Central memory CD4-positive, alpha-beta T cell (primary cell): ENCODE measurements at places on chromosomes 7 and 10.

DNA sequence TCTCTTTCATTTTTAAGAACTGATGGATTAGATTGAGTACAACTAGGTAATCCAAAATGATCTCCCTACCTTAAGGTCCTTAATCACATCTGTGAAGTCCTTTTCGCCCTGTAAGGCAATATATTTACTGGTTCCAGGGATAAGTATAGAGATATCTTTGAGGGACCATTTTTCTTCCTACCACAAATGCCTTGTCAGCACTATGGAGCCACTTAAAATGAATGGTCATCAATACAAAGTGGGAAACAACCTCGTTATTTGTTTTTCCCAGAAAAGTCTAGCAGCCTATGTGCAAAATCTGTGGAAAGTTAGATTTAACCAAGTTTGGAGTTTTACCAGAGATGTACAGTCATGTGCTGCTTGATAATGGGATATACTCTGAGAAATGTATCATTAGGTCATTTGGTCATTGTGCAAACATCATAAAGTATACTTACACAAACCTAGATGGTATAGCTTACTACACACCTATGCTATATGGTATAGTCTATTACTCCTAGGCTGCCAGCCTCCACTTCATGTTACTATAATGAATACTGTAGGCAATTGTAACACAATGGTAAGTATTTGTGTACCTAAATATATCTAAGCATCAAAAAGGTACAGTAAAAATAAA lies 366.2 kb upstream of the TMEM229A start:
- DNase-seq, result no peak

- DNase-seq, result no peak
These were observed 68.1 kb downstream of the PRPF18 start for GRCh38 chr10:13654846-13655245.

DNA sequence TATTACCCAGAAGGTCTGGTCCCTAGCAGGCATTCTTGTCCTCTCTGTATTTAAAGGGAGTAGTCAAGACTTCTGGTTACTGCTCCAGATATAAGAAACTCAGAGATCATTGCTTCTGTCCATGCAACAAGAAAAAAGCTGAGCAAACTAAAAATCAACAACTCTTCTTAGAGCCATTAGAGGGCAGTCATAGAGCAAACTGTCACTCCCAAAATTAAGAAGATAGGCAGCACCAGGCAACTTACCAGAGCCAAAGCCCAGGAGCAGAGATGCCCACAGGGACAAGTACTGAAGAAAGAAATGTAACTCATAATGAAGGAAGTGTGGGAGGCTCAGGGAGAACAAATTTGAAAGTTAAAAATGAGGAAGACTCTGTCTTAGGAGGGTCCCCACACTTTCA lies 472.9 kb upstream of the COBL start:
- DNase-seq, result no peak

GRCh38 chr7:70040970-70041766 lies 442.9 kb downstream of the AUTS2 start:
- DNase-seq, result no peak

- no peak for DNase-seq
These were observed 32.6 kb downstream of the DKK1 start for GRCh38 chr10:52346394-52347326.

- no peak for DNase-seq
These were observed 328.4 kb upstream of the GNAI1 start for GRCh38 chr7:79806161-79806734.

- DNase-seq, result no peak
These were observed 2.8 kb downstream of the CYP26C1 start for GRCh38 chr10:93063144-93063976.

DNA sequence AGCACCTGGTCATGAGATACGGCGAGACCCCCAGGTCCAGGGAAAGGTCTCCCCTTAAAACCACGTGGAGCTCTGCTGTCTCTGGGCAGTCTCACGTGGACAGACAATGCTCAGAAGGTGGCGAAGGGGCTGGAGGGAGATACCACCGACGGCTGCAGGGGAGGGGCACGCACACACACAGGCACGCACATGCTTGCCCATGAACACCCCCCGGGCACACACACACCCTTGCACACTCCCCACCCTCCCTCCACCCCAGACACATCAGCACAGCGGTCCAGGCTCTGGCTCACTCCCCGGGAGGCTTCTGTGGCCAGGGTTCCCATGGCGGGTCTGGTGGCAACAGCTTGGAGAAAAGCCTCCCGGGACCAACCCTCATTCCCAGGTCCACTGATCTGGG lies 52.4 kb upstream of the TNRC18 start:
- DNase-seq, result no peak

- DNase-seq, result no peak
These were observed 23.3 kb upstream of the CSGALNACT2 start for GRCh38 chr10:43114743-43115611.

DNA sequence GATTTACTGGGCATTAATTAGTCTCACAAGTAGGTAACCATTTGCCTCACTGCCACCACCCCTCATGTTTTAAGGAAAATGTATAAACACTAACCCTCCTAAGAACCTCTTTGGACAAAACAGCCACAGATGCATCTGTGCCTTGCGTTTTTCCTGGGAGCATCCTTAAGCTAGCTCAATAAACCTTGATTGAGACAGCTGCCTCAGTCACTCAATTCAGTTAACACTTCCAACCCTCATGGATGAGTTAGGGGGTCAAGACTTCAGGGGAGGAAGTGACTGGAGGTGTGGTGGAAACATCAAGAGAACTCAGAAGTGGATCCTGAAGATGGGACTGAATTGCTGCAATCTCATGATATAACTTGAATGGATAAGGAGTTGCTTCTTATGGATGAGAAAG lies 31.5 kb downstream of the CUL2 start:
- DNase-seq, result no peak

GRCh38 chr10:103120977-103121735 lies 71.9 kb downstream of the NT5C2 start:
- DNase-seq, result no peak

- no peak for DNase-seq
These were observed 154.0 kb upstream of the ZNF92 start for GRCh38 chr7:65219623-65220022.

- DNase-seq, result no peak
These were observed 75.9 kb downstream of the NRBF2 start for GRCh38 chr10:63208986-63209385.

GRCh38 chr7:121624958-121625357 lies 228.8 kb upstream of the FAM3C start:
- DNase-seq, result no peak

DNA sequence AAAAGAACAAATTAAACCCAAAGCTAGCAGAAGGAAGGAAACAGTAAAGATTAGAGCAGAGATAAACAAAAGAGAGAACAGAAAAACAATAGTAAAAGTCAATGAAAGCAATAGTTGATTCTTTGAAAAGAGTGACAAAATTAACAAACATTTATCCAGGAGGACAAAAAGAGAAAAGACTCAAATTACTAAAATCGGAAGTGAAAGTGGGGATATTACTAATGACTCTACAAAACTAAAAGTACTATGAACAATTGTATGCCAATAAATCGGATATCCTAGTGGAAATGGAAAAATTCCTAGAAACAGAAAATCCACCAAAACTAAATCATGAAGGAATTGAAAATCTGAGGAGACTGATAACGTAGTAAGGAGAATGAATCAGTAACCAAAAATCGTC lies 96.3 kb downstream of the SNX13 start:
- no peak for DNase-seq

GRCh38 chr10:52437205-52437646 lies 123.1 kb downstream of the DKK1 start:
- no peak for DNase-seq

DNA sequence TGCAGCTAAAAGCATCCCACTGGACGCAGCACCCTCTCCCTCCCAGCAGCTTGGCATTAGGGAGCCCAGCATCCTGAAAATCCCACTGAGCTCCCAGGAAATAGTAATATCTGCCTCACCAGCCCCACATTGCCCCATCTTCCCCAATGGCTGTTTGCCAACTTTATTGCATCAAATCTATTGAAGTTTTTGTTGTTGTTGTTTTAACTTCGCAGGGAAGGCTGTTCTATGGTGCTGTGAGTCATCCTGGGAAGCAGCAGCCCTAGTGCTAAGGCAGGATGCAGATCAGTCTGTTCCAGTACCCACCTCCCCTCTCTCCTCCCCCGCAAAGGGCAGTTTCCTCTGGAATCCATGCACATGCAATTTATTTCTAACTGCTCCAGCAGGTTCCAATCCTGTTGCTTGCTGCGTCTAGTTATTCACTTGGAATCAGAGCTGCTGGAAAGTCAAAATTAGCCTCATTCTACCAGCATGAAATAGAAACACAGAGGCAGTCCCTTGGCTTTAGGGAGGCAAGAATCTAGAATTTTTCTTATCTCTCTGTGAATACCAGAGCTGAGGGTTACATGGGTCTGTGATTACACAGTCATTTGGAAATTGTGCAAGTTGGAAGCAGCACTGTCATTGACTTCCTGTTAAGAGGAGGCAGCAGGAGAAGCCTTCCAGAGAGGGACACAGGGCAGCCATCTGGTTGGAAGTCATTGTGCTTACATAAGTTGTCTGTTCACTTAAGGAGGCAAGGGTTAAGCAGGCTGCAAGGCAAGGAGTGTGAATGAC lies 115.9 kb upstream of the CACUL1 start:
- DNase-seq, result no peak

DNA sequence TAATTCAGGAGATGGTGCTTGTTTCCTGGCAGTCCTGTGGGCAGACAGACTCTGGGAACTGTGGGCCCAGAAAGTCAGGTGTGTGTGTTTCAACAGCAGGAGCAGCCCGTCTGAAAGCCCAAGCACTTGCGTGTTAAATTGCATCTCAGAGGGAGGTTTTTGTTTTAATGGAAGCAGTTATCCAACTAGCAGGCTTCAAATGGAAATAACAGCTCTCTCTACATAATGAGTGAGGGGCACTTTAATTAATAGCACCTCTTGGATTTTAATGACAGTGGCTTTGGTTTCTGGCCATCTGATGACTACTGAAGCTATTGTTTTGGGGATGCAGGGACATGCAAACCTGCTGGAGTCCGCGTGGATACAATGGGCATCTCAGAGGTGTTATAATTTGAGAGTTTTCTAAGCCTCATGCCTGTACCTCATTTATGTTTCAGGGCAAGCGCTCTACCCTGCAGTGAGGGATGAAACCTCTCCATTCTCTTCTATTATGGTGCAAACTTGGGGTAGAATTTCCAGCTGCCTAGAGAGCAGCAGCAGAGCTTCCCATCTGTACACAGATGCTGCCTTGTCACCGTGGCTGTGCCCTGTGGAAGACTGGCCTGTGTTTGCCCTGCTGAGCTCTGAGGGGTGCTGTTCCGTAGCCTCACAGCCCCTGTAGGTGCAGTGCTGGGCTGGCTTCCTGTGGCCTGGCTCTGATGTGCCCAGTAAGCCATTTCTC lies 206.6 kb upstream of the GPR26 start:
- DNase-seq, result no peak

DNA sequence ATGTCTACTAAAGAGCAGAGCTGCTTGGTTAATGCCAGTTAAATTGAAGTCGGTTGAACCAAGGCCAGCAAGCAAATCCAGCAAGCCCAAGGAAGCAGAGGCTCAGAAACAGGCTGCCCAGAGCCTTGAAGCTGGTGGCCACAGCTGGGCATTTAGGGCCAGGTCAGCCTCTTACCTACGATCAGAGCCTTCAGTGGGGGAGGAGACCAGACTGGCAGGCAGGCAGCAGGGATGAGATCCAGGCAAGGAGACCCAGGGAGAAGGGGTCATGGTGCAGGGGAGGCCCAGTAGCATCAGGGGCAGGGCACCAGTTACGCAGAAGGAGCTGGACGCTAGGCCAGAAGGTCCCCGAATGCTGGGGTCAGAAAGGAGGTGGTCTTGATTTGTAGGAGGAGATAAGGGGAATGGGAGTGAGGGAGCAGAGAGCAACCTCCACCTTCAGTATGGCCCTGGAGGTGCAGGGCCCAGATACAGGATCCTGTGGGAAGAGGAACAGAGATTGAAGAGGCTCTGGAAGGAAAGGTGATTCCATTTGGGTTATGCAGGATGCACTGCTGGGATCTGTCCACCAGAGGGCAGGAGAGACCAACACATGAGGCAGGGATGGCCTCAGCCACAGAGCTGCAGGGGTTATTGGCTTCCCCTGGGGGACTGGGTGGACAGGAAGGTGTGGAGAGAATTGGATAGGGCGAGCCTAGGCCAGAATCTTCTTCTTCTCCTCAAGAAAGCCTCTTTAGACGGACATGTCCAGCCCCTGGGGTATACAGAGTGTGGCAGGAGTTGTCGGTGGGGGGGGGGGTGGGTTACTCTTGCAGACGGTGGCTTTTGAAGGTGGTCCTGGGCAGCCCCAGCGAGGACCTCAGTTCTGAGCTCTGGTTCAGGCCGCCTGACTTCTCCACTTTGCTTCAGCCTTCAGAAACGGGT lies 132.6 kb upstream of the PODXL start:
- DNase-seq, result peak; percentile 17

GRCh38 chr10:78981970-78982281 lies 86.8 kb upstream of the ZMIZ1 start:
- DNase-seq, result no peak

DNA sequence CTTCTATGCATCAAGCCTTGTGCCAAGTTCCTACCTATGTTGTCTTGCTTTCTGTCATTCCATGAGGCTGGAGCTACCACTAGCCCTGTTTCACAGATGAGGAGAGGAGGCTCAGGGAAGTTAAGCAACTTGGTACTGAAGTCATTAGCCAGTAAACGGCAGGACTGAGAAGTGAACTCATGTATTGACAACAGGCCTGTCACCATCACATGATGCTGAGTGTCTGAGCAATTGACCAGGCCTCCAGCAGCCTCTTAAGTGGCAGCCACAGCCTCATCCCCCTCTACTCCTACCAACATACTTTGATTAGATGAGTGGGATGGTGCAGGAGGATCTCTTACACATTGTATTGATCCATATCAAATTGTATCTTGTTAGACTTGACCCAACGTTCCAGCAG lies 317.6 kb downstream of the GRID1 start:
- no peak for DNase-seq

- DNase-seq, result no peak
These were observed 15.5 kb upstream of the PFKFB3 start for GRCh38 chr10:6187278-6187677.

- DNase-seq, result no peak
These were observed 45.8 kb upstream of the BTBD16 start for GRCh38 chr10:122225330-122225729.

GRCh38 chr7:100556541-100556940 lies 17.2 kb downstream of the SAP25 start:
- DNase-seq, result no peak

DNA sequence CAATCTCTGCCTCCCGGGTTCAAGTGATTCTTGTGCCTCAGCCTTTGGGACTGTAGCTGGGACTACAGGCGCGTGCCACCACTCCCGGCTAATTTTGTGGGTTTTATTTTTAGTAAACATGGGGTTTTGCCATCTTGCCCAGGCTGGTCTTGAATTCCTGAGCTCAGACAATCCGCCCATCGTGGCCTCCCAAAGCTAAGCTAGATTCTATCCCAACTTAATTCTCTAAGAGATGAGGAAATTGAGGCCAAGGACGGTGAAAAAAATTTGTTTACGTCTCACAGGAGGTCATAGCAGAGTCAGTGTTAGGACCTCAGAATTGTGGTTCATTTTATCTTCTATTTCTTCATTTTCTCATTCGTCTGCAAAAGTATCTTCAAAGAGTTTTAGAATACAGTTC lies 6.1 kb downstream of the CCAR1 start:
- DNase-seq, result no peak

- DNase-seq, result no peak
These were observed 117.9 kb downstream of the ADCY1 start for GRCh38 chr7:45692031-45692430.

- DNase-seq, result no peak
These were observed 486.3 kb downstream of the POM121L12 start for GRCh38 chr7:53521638-53522184.
